ENCODE measurements at places on chromosomes 6 and 20.

DNA sequence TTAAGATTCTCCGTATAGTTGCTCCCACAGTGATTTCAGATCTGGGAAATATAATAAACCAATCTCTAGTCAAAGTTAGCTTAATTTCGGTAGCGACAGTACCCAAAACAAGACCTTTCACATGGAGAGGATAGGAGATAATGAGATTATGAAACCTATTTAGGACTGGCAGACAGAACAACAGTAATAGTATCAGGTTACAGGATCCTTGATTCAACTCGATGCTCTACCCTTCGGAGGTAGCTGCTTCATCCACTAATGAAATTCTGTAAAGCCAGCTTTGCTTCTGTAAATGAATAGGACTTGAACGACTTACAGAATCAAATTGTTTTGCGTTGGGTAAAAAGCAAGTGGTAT is 534 bp upstream of the AKIRIN2 start:
- DNase-seq, result peak; percentile 89

DNA sequence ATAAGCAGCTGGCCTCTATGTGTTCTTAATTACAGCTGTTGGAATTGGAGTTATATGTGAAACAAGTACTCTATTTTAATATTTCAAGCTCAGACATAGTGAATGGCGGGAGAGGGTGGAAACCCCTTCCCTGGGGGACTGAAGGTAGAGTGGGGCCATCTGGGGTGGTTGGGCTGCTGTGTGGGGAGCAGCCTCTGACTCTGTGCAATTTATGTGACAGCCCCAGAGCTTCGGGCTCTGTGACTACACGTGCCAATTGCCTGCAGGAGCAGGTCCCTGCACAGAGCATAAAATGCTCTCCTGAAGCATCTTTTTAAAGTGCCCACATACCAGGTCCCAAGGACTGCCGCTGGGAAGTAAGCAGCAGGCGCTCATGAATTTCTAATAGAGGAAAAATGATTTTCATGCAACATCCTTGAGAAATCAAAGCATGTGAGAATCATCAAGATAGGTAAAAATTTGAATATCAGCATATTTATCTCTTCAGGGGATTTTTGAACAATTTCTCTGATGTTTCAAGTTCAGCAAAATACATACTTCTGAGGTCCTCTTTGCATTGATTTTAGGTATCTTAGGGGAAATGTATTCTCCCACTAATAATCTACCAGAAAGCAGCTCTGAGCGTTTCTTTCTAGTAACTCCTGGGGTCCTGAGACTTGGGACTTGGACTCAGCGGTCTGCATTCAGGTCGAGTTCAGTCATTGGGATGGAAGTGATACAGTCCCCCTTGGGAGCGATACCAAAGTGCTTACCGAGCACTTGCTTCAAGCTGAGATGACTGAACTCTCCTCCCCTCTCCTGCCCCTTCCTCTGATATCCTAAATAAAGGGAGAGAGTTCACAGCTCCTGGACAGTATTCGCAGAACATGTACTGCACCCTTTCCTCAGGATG is 40.0 kb downstream of the ALDH8A1 start:
- no peak for DNase-seq

GRCh38 chr6:47303342-47303741 is 6.4 kb downstream of the TNFRSF21 start:
- DNase-seq, result no peak

- no peak for DNase-seq
Observed at GRCh38 chr20:59405226-59406200, 105.1 kb downstream of the EDN3 start.

DNA sequence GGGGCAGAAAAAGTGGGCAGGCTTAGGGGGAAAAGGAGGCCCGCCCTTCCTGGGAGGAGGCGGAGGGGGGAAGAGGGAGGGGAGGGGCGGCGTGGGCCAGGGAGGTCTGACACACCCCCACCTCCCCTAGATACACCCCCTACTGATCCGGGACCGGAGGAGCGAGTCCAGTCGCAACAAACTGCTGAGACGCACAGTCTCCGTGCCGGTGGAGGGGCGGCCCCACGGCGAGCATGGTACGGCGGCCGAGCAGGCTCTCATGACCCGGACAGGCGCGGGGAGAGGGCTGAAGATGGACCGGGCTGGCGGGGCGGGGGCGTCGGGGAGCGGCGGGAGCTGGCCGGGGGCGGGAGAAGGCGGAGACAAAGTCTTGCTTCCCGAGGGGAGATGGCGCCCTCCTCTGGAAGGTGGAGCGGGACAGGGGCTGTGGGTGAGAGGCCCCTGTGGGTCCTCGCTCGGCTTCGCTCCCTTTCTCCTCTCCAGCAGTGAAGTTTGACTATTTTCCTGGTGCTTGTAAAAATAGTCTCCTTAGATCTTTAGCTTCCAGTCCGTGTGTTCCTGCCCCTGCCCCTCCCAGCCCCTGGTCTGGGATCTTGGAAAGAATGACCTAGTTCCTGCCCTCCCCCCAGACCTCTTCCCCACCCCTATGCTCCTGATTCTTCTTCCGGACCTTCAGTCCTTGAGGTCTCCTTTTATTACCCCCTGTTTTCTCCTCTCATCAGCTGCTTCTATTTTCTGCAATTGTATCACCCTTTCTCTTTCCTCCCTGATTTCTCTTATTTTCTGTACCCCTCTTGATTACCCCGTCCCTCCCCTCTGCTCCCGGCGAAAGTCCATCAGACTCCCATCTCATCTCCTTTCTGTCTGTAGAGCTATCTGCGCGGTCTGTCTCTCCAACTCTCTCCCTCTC is 6.1 kb downstream of the SYNGAP1 start:
- DNase-seq, result peak; percentile 85

DNA sequence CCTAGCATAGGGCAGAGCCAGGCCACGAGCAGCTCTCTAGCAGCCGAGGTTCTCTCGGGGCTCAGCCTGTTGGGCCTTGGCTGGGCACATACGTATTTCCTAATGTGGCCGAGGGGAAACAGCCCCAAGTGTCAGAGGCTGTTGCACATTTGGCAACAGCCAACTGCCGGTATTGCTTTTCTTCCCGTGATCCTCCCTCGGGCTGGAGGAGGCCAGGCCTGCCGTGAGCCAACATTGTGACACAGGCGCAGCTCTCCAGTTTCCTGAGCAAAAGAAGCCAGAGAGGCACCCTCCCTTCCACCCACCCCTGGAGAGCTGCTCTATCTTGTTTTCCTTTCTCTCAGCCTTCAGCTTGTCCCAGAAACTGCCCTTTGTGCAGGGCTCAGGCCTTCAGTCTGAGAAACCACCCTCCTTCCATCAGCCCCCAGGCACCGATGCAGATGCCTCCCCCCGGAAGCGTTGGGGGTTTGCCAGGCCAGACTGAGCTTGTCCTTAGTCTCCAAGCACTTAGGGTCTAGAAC is 5.1 kb upstream of the BPI start:
- DNase-seq, result no peak
